Activated naive CD4-positive, alpha-beta T cell treated with anti-CD3 and anti-CD28 coated beads for 36 hours (primary cell): ENCODE measurements at places on chromosomes 3 and 15.

DNA sequence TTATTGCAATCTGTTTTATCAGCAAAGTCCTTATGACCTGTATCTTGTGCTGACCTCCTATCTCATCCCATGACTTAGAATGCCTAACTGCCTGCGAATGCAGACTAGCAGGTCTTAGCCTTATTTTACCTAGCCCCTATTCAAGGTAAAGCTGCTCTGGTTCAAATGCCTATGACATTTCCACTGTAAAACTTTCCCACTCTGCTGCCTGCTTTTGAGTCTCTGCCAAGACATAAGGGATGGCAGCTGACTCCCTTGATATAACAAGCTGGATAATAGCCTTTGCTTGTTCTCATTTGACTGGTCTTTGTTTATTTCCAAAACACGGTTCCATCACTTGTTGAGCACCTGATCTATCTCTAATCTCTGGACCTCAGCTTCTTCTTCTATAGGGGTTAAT is 131.9 kb upstream of the STRIT1 start:
- no peak for DNase-seq

- peak; percentile 58 for DNase-seq
Observed at GRCh38 chr15:66923438-66923881, 141.9 kb upstream of the SMAD3 start.

DNA sequence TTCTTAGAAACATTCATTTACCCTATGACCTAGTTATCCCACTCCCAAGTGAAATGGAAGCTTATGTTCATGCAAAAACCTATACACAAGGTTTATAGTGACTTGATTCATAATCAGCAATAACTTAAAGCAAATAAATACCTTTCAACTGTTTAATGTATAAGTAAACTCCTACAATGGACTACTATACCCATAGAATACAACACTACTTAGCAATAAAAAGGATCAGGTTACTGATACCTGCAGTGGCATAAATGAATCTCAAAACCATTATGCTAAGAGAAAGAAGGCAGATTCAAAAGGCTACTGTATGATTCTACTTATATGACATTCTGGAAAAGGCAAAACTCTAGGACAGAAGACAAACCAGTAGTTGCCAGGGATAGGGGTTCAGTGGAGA is 8.3 kb upstream of the POLR2M start:
- DNase-seq = no peak

GRCh38 chr15:98954411-98954810 is 53.2 kb downstream of the PGPEP1L start:
- no peak for DNase-seq

DNA sequence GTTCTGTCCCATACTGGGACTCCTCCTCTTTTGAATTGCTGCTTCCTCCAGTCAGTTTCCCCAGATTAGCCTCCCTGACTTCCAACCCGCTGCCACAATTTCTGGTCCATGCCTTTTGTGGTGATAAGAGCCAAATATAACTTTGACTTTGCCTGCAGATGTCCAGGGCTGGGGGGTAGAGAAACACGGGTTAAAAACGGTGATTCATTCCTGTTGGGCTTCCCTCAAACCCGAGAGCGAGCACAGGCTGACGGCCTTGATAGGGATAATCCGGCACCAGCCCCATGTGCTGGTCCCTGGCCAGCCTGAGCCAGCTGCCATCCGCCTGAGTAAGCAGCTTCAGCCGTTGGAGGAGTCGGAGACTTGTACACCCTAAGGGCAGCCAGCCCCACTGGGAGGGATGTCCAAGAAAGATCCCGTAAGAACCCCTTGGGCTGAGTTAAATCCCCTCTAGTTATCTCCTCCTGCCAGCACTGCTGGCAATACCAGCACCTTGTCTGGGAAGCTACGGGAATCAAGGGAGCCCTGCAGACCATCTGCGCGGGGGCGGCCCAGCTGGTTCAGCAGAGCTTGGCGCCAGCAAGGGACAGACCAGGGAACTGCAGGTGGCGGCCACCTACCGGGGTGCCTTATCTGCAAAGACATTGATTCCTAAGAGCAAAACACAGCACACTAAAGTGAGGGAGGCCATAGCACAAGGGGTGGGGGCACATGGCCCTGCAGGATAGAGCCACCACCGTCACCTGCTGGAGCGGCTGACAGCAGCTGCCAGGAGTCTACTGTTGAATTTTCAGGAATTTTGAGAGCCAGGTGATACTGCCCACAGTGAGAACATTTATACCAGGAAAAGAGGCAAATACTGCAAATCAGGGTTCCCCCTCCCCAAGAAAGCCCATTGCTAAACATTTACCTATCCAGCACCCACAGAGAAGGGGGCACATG is 18.1 kb downstream of the CSPG4 start:
- DNase-seq = peak; percentile 34

DNA sequence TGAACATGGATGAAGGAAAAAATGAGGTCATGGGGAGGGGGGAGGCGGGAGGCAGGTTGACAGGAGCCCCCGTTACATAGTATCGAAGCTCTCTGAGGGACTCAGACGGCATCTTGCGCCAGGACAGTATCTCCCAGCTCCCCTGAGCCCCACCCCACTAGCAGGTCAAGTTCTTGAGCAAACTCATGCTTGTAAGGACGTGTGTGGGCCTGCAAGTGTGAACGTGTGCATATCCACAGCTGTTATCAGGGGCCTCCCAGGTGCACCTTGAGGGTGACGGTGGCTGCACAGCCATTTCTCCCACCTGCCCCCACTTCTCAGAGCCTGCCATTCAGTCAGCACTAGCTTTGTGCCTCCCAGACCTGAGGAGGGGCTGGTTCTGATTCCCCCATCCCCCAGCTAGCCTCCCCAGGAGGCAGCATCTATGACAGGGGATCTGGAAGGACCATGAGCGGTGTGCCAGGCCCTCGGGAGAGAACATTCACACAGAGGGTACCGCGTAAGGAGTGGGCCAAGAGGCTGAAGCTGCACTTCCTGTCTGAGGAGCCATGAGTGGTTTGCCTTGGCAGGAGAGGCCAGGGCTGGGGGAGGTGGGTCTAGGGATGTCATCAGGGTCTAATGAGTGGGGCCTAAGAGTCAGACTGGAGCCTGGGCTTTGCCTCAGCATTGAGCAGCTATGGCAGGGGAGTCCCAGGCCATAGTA is 2.9 kb downstream of the SEMA3F start:
- DNase-seq = no peak

DNA sequence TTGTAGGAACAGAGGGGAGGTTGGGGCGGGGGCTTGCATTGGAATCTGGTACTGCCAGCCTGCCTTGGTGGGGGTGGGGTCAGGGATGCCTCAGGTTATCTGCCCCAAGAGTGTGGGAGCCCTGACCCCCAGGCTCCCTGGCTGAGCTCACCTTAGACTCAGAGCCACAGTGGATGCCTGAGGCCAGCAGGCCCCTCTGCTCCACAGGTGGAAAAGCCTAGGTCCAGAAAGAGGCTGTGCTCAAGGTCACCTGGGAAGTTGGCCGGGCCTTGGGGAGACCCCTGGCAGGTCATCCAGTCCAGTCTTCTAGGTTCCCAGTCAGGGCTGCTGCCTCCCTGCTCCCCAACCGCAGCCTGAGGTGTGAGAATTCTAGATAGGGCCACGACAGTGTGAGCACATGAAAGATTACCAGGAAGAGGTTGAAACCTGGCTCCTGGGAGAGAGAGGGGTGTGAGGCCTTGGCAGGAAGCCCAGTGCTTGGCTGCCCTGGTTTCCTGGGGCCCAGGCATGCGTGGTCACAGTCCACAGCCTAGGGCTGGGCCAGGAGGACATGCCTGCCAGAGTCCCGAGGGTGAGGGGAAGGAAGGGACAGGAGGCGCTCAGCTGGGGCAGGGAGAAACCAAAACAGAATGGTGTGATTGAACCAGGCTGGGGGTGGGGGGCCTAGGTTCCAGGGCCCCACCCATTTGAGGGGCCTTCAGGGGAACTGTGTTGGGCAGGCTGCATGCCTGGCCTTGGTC is 4.9 kb downstream of the HDAC11 start:
- peak; percentile 25 for DNase-seq

DNA sequence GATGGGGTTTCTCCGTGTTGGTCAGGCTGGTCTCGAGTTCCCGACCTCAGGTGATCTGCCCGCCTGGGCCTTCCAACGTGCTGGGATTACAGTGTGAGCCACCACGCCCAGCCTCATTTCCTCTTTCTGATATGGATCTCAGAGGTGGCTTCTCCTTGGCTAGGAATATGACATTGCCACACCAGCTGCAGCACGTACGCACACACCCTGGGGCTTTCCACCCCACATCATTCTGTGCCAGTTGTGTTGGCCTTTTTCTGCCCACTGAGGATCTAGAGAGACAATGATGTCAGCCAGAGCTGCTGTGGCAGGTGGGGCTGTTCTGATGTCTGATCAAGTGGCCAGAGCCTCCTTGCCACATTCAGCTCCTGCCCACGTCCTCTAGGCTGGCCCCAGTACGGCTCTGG is 29.0 kb downstream of the TMEM45A start:
- DNase-seq = no peak

GRCh38 chr3:141074529-141074928 is 23.4 kb downstream of the SPSB4 start:
- DNase-seq = no peak

DNA sequence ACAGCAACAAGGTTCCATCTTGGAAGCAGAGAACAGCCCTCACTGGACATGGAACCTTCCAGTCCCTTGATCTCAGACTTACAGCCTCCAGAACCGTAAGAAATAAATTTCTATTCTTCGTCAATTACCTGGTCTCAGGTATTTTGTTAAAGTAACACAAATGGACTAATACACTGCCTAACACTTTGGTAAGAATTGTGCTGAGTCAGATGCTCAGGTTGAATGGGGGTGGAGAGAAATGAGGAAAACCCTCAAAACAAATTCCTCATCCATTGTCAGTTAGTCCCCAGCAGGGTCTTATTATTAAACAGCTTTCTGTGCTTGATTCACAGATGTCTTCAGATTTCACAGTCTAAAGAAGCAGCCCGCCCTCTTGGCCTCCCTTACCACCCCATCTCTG is 306.2 kb upstream of the SLCO3A1 start:
- no peak for DNase-seq

- no peak for DNase-seq
Observed at GRCh38 chr3:169348929-169349621, 314.4 kb downstream of the MECOM start.

DNA sequence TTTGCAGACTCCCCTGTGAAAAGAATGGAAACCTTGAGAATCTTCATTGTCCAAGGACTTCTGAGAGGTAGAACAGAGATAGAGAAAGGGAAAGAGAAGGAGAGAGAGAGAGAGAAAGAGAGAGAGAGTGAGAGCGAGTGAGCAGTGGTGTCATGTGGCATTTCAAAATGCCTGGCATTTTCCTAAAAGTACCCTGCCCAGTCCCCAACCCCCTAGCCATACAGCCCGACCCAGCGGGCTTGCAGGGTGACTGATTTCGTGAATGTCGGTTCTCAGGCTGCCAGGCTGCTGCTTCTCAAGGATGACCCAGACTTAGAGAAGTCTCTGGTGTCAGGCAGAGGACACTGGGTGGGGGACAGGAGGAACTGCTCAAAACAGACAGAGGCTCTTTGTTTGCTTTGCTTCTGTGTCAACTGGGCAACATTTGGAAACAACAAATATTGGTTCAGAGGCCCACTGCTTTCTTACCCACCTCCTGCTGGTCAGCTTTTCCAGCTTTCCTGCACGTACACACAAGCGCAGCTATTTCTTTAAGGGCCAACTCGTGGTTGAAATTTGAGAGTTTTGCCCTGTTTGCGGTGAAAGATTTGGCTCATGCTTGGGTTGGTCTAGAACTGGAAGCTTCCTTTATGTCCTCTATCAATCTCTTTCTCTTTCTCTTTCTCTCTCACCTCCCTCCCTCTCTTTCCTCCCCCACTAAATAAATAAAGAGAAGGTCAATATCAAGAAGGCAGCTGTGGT is 3.7 kb upstream of the TF start:
- DNase-seq = no peak

DNA sequence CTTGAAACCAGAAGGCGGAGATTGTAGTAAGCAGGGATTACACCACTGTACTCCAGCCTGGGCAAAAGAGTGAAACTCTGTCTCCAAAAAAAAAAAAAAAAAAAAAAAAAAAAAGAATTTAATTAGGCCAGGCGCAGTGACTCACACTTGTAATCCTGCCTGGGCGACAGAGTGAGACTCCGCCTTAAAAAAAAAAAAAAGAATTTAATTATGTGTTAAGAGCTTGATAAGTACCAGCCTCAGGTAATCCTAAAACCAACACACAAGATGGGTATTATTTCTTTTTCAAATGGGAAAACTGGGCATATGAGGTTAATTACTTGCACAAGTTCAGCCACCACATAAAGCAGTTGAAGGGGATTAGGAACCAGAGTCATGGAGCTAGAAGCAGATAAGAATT is 49.0 kb downstream of the PBRM1 start:
- no peak for DNase-seq

GRCh38 chr3:58411036-58411435 is 22.6 kb downstream of the PDHB start:
- DNase-seq = no peak

DNA sequence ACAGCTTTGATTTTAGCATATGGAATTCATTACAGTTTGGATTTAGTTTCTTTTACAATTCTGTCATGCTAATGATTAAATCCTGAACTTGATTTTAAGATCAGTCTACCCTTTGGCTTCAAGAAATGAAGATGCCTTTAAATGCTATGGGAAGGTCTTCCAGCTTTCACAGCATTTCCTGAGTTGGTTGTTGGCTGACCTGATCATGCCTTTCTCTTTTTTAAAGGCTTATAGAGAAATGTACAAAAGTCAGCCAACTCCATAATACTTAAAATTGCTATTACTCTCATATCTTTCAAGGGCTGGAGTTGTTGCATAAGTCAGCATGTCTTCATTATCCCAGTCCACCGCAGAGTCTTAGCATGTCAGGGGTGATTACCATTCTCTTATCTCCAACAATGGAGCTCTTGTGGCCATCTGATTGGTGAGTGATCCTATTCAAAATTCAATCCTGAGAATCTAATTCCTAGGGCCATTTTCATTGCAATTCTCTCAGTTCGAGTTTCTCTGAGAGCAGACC is 123.8 kb downstream of the GMNC start:
- DNase-seq = no peak

GRCh38 chr15:69609176-69609575 is 156.6 kb downstream of the RPLP1 start:
- DNase-seq = no peak

DNA sequence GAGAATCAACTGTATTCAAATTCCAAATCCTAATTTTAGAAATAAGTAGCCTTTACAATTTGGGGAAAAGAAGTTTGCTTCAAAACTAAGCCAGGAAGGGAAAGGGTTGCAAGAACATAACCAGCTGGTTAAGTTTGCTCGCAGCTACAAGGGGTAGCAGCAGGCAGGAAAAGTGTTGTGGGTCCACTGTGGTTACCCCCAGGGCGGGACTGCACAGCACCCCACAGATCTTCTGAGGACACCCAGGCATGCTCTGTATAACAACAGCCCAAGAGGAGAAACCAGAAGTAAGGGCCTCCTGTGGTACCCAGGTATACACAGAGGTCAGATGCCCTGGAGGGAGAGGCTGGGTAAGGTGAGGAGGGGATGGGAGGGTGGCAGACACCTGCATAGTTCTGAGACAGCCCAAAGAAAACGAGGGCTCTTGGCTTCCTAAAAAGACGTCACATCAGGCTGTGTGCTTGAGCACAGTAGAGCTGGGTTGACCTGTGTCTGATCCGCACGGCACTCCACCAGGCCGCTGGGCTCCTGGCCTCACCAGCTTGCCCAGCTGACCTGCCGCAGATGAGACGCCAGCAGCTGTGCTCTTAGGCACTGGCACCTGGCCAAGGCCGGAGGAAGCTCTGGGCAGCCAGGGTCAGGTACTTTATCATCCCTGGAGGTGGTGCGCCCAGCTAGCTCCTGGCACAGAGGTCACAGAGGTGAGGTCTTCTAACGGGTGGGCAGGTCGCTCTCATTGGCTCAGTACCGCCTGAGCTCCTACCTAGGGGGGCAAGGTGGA is 81.8 kb upstream of the SNRPA1 start:
- DNase-seq = no peak
